Activated T-cell treated with anti-CD3 and anti-CD28 coated beads for 1 hour (primary cell): ENCODE measurements at places on chromosomes 11 and 22.

DNA sequence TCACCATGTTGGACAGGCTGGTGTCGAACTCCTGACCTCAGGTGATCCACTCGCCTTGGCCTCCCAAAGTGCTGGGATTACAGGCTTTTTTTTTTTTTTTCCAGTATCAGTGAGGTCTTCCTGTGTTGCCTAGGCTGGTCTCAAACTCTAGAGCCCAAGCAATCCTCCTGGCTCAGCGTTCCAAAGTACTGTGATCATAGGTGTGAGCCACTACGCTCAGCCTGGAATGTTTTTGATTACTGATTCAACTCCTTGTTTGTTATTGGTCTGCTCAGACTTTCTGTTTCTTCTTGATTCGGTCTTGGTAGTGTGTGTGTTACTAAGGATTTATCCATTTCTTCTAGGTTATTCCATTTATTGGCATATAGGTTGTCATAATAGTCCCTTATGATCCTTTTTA, 31.3 kb downstream of the NAGA start:
- no peak for DNase-seq

DNA sequence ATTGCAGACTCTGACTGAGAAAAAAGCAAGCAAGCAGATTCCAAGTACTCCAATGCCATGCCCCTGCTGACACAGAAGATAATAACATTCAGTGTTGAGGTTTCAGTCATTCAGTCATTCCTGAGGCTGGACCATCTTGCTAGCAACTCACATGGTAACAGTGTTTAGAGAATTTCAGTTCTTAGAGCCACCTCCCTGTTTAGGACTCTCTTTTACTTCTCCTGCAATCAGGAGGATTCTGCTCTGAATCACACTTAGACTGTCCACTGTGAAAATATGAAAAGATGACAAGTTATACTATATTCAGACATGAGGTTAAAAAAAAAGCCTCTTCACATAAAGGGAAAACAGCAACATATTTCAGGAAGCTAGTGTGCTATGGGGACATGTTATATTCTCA, 183.9 kb upstream of the CTSC start:
- DNase-seq: no peak

- DNase-seq: no peak
Measured at GRCh38 chr11:112345706-112346105, 85.0 kb upstream of the PLET1 start.

- DNase-seq: no peak
Measured at GRCh38 chr22:39233710-39234471, 10.9 kb downstream of the PDGFB start.

DNA sequence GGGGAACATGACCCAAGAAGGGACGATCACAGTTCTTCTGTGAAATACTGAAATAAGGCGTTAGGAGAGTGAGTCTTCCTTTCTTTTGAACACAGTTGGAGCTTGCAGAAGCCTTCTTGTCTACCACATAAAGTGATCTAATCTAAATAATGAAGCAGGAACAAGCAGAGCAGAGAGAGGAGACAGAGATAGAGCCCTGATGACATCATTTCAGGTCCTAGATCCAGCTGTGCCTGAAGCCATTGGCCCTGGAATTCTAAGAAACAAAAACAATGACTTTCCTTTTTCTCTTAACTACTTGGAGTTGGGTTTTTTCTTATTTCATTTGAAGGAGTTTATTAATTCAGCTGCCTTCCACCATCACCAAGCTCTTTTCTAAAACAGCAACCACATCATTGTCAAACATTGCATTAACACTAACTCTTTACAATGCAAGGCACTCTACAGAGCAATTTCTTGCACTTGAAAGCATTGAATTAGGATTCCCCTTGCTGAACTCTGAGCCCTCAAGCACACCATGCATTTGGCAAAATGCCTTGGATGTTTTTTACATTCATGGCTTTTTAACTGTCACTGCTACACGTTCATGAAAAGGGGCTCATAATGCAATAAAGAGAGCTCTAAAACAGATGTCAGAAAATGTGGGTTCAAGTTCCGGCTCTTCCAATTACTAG, 117.2 kb upstream of the TIMP3 start:
- no peak for DNase-seq

GRCh38 chr11:122808478-122808869, 29.8 kb upstream of the CRTAM start:
- no peak for DNase-seq

- DNase-seq: no peak
Measured at GRCh38 chr11:125262830-125263218, 98.3 kb downstream of the PKNOX2 start.

- DNase-seq: no peak
Measured at GRCh38 chr11:117547195-117547850, 219.7 kb downstream of the CEP164 start.

- DNase-seq: no peak
Measured at GRCh38 chr11:32385998-32386397, 49.3 kb downstream of the WT1 start.

DNA sequence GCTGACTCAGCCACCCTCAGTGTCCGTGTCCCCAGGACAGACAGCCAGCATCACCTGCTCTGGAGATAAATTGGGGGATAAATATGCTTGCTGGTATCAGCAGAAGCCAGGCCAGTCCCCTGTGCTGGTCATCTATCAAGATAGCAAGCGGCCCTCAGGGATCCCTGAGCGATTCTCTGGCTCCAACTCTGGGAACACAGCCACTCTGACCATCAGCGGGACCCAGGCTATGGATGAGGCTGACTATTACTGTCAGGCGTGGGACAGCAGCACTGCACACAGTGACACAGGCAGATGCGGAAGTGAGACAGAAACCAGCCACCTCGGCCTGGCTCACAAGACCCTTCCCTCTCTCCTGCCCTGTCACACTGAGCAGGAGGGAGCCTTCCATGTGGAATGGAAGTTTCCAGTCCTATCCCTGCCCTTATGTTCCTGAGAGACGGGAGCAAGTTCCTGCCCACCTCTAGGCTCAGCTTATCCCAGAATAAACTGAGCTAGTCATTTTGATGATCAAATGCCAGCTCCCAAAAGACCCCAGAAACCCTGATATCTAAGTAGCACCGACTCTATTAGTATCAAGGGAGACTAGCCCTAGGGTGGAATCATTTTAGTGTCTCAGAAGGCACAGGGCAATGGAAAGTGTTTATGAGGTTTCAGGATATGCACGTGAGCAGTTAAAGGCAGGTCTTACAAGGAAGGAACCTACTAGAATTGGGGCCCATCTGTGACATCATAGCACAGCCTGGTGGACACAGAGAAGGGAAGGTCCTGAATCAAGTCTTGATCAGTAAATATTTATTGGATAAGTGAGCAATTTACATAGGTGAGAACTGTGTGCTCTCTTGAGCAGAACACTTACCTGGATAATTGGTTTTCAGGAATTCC, 6.3 kb upstream of the IGLL5 start:
- DNase-seq: no peak
